ENCODE measurements at places on chromosomes 12 and 14.

- no peak for DNase-seq
Measured at GRCh38 chr12:102376181-102376747, 104.1 kb downstream of the IGF1 start.

DNA sequence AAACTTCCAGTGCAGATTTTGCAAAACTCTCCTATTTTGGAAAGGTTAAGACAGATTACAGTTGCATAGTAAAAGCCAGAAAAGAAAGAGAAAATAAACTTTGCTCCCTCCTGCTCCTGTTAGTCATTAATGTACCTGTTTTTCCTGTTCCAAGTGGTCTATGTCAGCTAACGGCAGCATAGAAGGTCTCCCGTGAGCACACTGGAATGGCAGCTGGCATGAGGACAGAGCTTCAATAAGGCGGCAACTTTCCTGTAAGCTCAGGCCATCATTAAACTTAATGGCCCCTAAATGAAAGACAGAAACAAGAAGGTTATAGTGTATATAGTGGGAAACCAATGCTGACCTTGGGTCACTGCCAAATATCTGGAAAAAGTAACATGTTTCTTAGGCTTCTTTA, 16.0 kb downstream of the EIF2B2 start:
- DNase-seq: no peak

DNA sequence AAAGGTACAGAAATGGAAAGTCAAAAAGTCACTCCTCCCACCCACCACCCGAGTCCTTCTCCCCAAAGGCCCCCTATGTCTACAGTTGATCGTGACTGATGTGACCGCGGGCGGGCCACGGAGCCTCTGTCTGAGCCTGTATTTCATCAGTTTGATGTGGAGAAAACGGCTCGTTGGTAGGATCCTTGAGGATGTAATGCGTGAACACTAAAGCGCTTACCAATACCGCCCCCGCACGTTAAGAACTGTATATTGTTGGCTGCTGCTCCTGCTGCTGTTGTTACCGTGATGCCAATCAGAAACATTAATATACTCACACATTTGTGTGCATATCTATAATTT, 24.6 kb upstream of the UBC start:
- no peak for DNase-seq

- no peak for DNase-seq
Measured at GRCh38 chr12:122099280-122099749, 20.8 kb downstream of the MLXIP start.

DNA sequence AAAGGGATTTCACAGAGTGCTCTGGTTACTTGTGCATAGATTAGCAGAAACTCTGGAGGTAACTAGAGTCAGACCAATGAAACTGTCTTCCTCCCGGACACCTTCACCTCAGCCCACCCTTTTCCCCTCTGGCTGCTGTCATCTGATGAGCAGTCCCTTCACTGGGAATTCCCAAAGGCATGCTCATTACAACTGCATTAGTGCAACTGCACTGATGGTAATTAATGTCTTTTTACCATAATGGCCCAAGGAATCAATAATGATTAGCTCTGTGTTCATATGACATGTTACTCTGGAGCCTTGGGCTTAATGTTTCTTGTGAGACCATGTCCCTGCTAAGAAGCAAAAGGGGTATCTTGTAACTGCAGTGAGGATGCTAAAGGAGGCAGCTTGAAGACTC, 304.5 kb downstream of the GRIN2B start:
- DNase-seq: no peak

Data from stimulated activated CD4-positive, alpha-beta T cell treated with anti-CD3 and anti-CD28 coated beads, TNF-alpha, amount 100 ng/mL, for 24 hours (primary cell).